ENCODE measurements at places on chromosomes 12 and 14.

- no peak for DNase-seq
These were observed 14.6 kb upstream of the RBM19 start for GRCh38 chr12:113980537-113981337.

DNA sequence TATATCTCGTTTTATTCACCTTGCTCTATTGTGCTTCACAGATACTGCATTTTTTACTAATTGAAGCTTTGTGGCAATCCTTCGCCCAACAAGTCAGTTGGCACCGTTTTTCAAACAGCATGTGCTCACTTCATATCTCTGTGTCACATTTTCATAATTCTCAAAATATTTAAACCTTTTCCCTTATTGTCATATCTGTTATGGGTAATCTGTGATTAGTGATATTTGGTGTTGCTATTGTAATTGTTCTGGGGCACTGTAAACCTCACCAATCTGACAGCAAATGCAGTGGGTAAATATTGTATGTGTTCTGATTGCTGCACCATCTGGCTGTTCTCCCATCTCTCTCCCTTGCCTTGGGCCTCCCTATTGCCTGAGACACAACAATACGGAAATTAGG is 191.3 kb downstream of the BTG1 start:
- DNase-seq, result no peak

DNA sequence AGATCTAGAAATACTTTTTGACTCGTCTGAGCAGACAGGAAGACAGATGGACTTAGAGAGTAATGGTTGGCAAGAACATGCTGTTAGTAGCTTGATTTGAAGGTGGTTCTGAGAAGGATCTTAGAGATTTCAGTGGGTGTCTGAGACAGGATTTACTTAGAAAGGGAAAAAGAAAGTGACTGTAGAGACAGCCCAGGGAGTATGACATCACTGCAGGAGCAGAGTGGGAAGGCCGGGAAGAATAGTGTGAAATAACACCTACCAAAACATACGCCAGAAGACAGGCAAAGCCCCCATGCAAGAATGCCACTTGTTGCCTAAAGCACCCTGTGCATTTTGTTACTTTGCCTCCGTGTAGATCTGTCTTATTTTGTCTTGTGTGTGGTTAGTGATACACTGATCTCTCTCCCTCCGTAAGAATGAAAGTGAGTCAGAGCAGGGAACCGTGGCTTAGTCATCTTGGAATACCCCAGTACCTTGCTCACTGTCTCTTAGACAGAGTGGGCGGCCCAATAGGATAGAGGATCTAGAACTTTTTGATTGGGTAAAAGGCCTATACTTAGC is 161.3 kb upstream of the IFNG-AS1 start:
- DNase-seq, result no peak

- peak; percentile 78 for DNase-seq
These were observed 92.1 kb downstream of the LRRC74A start for GRCh38 chr14:76918256-76918781.

DNA sequence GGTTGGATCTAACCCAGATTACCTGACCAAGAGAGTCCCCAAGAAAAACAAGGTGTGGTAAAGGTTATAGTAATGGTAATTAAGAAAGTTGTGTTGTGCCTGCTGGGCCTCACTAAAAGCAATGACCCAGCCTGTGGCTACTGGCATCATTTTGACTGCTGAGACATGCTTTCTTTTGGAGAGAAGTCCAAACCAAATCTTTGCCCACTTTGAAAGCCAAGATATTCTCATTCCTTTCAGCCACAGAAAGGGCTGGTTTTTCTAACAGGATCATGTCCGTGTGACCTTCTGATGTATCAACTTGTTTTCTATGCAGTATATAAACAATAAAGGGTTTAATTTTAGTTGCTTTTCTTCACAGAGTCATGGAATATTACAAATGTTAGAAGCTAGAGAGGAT is 388.6 kb downstream of the RAD51B start:
- DNase-seq, result no peak

- no peak for DNase-seq
These were observed 25.9 kb upstream of the EDDM3A start for GRCh38 chr14:20719777-20720176.

DNA sequence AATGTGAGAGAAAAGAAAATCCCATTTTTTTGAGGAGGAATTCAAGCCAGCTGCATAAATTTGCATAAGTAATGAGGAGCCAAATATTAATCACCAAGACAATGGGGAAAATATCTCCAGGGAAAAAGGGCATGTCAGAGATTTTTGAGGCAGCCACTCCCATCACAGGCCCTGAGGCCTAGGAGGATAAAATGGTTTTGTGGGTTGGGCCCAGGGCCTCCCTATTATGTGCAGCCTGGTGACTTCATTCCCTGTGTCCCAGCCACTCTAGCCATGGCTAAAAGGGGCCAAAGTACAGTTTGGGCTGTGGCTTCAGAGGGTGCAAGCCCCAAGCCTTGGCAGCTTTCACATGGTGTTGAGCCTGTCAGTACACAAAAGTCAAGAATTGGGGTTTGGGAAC is 1051.0 kb upstream of the FOXG1 start:
- DNase-seq, result no peak

DNA sequence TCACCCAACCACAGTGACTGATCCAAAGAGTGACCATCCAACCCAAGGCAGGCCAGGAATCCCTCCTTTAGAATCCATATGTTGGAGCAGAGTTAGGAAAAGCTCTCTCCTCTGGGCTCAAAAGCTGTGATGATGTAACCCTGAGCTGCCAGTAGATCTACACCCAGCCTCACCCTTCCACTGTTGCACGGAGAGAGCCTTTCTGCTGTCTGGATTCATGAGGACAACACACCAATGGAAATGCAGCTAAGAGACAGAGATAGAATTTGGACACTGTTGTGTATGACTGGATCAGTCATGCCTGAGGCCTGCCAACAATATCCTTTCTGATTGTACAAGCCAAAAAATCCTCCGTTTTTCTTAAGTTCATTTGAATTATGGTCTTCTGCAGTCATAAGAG is 4.4 kb upstream of the OR6J1 start:
- DNase-seq, result no peak

- no peak for DNase-seq
These were observed 32.4 kb upstream of the ULK1 start for GRCh38 chr12:131862084-131862441.

- DNase-seq, result no peak
These were observed 28.6 kb upstream of the KLRB1 start for GRCh38 chr12:9636150-9636850.

DNA sequence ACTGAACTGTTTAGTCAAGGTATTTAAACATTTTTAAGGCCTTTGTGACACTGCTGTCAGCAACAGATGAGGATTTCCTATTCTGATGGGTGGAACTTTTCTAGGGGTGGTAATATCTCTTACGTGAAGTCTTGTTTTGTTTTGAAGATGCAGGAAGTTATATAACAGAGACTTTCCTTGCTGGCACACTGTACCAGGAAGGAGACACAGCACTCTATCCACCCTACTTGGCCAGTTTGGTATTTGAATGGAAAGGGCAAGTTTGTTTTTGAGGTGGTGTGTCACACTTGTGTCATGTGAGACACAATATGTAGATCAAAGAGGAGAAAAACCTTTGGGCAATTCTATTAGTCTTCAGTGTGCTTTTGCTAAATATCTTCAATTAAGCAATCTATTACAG is 51.6 kb upstream of the SRP54 start:
- no peak for DNase-seq

- DNase-seq, result no peak
These were observed 100.5 kb downstream of the EXOC5 start for GRCh38 chr14:57168138-57168679.

DNA sequence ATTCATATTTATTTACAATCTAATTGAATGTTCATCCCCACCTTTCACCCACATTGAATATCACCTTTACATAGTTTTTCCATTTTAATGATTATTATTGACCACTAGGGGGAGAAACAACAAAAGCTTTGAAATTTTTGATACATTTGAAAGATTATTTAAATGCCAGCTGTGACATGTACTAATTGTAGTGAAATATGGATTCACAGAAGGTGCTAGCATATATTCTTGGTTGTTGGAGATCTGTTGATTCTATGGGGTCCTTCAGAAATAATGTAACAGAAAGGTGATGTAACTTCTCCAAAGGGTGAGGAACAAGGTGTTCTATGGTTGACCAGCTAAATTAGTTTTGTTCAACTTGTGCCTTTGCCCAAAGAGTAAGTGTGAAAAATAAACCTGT is 22.4 kb upstream of the GPR33 start:
- no peak for DNase-seq

DNA sequence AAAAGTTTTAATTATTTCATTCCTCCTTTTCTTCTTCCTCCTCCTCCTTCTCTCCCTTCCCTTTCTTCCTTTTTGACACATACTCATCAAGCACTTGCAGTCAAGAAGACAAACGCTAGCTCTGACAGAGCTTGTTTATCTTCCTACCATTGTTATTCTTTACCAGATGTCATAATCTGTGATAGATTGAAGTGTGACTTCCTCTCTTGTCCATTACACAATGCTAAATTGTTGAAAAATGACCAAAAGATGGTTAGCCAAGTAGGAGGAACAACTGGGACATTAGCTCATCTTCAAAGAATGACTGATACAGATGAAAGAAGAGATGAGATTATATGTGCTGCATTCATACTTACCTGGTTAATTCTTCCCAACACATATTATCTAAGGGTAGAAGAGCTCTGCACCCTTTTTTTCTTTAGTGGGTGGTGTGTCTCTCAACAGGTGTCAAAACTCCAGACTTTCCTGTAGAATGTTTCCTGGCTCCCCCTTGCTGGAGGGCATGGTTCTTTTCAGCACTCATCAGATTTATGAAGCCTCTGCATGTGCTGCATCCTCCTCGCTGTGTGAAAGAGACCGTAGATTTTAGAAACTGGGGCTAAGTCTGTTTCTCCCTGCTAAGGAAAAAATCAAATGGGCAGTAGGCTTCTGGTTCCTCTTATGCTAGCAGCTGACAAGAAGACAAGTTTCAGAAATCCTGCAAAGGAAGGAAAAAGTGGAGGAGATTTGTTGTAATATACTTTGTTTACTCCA is 147.1 kb downstream of the TMX1 start:
- DNase-seq, result no peak

DNA sequence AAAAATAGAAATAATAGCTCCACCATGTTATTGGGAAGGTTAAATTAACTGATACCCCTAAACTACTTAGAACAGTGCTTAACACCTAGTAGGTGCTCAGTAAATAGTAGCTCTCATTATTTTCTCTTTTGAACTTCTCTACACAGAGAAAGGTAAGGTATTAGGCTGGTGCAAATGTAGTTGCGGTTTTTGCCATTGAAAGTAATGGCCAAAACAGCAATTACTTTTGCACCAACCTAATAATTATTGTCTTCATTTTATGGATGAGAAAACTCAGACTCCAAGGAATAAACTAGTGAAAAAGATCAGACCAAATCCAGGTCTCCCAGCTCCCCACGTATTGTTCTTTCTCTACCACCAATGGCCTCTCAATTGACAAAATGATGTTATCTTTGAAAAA is 157.2 kb upstream of the TMPO start:
- DNase-seq, result no peak

- no peak for DNase-seq
These were observed 47.6 kb upstream of the FERMT2 start for GRCh38 chr14:52998376-52999015.

DNA sequence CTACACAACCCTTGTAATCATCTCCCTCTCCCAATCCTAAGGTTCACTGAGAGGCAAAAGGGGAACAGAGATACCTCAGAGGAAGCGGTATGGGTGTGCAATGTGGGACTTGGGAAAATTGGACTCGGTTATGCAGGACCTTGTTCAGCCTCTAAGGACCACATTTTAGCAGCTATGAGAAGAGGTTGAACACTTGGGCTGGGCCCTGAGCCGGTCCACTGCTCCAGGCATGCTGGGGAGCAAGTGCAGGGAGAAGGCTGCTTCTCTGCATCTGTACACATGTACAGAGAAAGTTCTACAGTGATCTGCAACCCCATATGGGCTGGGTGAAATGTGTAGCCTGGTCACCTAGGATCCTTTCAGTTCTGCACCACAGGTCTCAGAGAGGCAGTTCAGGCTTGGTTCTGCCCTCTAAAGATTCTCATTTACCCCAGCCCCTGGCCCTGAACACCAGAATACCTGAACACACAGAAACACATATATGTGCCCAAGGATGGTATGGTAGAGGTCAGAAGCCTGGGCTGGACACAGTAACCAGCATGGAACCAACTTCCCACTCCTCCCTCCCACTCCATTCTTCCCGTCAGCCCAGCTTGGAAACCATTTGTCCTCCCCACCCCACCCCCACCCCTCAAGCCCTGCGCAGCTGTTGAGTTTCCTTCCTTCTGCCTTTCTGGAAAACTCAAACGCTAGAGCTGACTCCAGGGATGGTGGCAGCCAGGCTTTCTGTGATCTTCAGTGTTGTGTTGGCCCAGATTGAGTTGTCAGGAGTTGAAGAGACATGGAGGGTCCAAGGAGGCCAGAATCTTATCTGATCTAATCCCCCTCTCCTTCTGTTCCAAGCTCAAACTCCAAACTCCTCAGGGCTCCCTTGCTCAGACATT is 10.4 kb downstream of the HOXC5 start:
- no peak for DNase-seq

GRCh38 chr12:115485503-115485902 is 792.0 kb downstream of the MED13L start:
- DNase-seq, result no peak

DNA sequence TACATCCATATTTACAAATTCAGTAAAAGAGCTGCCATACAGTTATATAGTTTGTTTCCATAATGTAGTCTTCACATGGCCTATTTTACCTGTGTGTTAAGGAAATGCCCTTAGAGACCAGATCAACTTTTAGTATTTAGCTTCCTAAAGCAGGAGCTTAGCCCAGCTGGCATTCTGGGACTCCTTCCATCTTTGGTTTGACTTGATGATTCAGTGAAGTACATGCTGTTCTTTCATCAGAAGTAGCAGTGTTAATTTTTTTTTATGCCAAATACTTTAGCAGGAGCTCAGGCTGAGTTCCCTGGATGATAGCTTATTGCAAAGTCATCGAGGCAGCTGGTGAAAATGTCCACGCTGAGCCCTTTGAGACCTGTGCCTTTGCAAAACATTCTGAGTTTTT is 101.0 kb downstream of the FOXG1 start:
- DNase-seq, result no peak

- no peak for DNase-seq
These were observed 1087.4 kb upstream of the FLRT2 start for GRCh38 chr14:84442521-84442920.

GRCh38 chr12:68319988-68320623 is 12.1 kb downstream of the MDM1 start:
- DNase-seq, result no peak

GRCh38 chr12:53207042-53207441 is at the start of gene ITGB7:
Gene ITGB7, minus strand, starts transcription at chr12:53207251. Its CDS starts 6,808 bp downstream, at chr12:53200443.
- peak; percentile 61 for DNase-seq

- DNase-seq, result no peak
These were observed 23.1 kb upstream of the WDR20 start for GRCh38 chr14:102116361-102117180.
